Renal cortex interstitium (tissue), 15 donors: ENCODE measurements at places on chromosomes 6 and 20. TPM values are rescaled to one million over a fixed set of nuclear protein-coding genes. Genes with fewer than 3 reads are reported as not detected.

HMGCLL1 gene
- polyA plus RNA-seq = 2.5 TPM

OVOL2 gene
- 1.2 TPM for polyA plus RNA-seq

ADGRG6 gene
- polyA plus RNA-seq = 24.1 TPM

RAET1L gene
- not detected for polyA plus RNA-seq

MCHR2 gene
- polyA plus RNA-seq = not detected

GPR63 gene
- polyA plus RNA-seq = 3.4 TPM

PCMTD2 gene
- polyA plus RNA-seq = 160 TPM

CST2 gene
- 0.14 TPM for polyA plus RNA-seq

MAK gene
- polyA plus RNA-seq = 2.7 TPM

TRIM10 gene
- polyA plus RNA-seq = 0.68 TPM

CST4 gene
- not detected for polyA plus RNA-seq

OR12D3 gene
- polyA plus RNA-seq = not detected

TMEM244 gene
- not detected for polyA plus RNA-seq

NKX2-2 gene
- not detected for polyA plus RNA-seq

ANGPT4 gene
- 0.20 TPM for polyA plus RNA-seq

EDN1 gene
- 3.3 TPM for polyA plus RNA-seq

SLC17A9 gene
- 2.0 TPM for polyA plus RNA-seq

TMEM200A gene
- 42.3 TPM for polyA plus RNA-seq

AGPAT4 gene
- 26.5 TPM for polyA plus RNA-seq

MAP7 gene
- polyA plus RNA-seq = 32.4 TPM

SRMS gene
- polyA plus RNA-seq = 0.14 TPM

HNF4A gene
- 51.7 TPM for polyA plus RNA-seq

SALL4 gene
- 16.1 TPM for polyA plus RNA-seq

ACSS1 gene
- polyA plus RNA-seq = 26.9 TPM

ASF1A gene
- polyA plus RNA-seq = 32.5 TPM

HLA-G gene
- polyA plus RNA-seq = 5.4 TPM

MDFI gene
- polyA plus RNA-seq = 65.1 TPM

EHMT2 gene
- polyA plus RNA-seq = 98.4 TPM

INSM1 gene
- not detected for polyA plus RNA-seq

DNMT3B gene
- polyA plus RNA-seq = 8.1 TPM

EFCAB8 gene
- polyA plus RNA-seq = 0.09 TPM
